ENCODE measurements at places on chromosomes 13 and 19.

- no peak for DNase-seq
Measured at GRCh38 chr13:58850161-58850560, 1218.6 kb downstream of the PCDH17 start.

DNA sequence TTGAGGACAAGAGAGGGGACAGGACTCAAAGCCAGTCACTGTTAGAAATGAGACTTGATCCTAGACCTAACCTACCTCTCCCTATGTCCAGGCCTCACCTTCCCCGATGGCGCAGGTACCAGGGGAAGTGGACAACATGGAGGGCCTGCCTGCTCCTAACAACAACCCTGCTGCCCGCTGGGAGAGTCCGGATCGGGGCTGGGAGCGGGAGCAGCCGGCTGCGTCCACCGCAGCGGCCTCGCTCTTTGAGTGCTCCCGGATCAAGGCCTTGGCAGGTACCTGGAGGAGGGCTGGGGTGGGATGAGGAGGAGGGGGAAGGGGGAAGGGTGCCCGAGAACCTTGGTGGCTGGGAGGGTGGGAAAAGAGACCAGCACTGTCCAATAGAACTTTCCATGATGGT lies 5.7 kb downstream of the SPTBN4 start:
- no peak for DNase-seq

DNA sequence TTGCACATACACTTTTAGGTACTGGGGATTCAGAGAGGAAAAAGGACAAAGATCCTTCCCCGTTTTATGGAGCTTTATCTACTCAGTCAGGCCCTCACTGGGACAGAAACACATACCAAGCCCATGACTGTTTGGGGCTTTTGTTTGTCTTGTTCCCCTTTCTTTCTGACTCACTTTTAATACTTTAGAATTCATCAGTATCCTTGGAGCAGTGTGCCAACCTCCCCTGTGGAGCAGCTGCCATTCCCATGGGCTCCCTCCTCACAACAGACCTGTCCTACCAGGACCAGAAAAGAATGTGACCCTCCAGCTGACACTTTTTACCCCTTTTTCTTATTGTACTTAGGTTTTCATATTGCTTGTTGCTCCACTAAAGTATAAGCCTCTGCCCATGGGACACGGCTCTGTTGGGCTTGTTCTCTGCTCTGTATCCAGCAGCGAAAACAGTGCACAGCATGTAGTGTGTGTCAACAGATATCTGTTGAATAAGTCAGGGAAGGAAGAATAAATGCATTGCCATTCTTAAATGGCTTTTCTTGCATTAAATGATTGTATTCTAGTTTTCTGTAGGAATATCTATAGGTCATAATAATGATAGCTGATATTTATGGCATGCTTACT lies 431.1 kb downstream of the EFNB2 start:
- peak; percentile 93 for DNase-seq

- DNase-seq: no peak
Measured at GRCh38 chr13:108662528-108662927, 33.1 kb downstream of the MYO16 start.

- DNase-seq: no peak
Measured at GRCh38 chr13:60959427-60959826, 456.2 kb downstream of the PCDH20 start.

GRCh38 chr13:112767506-112768471 lies 78.0 kb downstream of the ATP11A start:
- no peak for DNase-seq

- DNase-seq: no peak
Measured at GRCh38 chr19:34484328-34484727, 2.8 kb downstream of the WTIP start.

GRCh38 chr19:17797424-17798201 lies 2.7 kb downstream of the B3GNT3 start:
- peak; percentile 58 for DNase-seq

DNA sequence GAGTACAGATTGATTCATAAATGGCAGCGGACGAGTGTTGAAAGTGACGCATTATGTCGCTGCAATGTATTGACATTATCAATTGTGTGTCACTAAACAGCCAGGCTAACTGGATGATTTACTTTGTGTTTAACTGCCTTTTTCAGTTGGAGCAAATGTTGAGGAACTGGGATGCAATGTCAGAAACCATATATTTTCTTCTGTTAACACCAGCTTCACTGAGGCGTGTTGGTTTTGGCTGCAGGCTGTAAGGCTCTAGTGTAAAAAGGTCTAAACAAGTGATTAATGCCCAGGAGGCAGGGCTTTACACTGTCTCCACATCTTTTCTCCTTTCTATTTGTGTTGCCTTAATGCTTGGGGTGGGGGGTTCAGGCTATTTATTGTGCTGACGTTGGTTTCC lies 80.1 kb downstream of the GGACT start:
- no peak for DNase-seq

- no peak for DNase-seq
Measured at GRCh38 chr13:33352041-33352440, 66.5 kb upstream of the STARD13 start.

GRCh38 chr13:100240109-100240779 lies 151.4 kb downstream of the PCCA start:
- DNase-seq: no peak

DNA sequence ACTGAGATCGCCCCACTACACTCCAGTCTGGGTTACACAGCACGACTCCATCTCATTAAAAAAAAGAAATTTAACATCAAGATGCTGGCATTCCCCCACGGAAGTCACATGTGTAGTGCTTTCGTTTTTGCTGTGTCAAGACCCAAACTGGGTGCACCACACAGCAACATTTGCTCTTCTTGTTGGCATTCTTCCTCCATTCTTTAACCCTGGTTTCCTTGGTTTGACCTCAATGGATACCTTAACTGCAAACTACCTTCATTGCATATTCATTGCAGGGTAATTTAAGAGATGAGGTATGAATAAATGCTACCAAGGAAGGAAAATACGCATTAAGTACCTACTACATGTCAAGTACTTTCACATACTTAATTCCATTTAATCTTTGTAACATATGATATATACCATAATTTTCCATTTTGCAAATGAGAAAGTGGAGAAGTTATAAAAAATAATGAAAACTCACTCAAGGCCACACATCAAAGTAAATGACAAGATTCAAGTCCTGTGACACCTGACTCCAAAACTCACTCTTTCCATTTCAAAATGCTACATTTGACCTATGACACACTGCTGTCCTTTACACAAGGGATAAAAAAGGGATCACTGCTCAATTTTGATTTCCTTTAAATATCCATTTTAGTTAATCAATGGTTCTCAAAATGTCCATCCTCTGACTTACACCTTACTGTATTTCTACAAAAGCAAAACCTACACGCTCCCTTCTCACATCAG lies 59.2 kb downstream of the STK24 start:
- no peak for DNase-seq

DNA sequence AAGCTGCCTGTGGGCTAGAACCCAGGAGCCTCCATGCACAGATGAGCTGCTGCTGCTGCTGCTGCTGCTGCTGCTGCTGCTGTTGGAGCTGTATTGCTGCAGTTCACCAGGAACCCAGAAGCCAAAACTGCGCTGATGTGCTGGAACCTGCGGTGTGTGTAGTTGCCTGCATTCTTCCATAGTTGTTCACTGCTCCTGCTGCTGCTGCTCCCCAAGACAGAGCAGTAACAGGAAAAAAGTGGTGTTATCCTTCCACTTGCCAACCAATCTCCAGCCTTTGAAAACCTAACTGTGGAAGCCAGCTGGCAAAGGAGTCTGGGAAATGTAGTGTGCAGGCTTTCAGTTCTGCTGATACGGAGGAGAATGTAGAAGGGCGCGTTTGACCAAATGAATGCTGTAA lies 37.9 kb downstream of the ARHGAP35 start:
- DNase-seq: no peak

GRCh38 chr13:73693215-73693614 lies 441.0 kb downstream of the KLF12 start:
- DNase-seq: no peak

DNA sequence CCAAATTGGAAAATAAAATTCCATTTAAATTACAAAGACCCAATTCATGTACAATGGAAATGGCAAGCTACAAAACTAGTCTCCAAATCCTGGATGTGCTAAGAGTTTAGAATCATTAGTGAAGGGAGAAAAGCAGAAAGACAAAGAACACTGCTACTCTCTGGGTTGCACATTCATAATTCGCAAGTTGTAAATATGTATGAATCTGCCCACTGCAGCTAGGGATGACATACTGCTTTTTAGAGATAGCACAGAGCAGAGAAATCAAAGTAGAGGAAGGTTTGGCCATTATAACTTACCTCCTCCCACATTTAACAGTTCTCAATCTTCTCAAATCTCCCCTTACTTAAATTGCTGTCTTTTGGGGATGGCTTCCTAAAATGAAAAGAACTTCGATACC lies 231.1 kb downstream of the ENOX1 start:
- no peak for DNase-seq

DNA sequence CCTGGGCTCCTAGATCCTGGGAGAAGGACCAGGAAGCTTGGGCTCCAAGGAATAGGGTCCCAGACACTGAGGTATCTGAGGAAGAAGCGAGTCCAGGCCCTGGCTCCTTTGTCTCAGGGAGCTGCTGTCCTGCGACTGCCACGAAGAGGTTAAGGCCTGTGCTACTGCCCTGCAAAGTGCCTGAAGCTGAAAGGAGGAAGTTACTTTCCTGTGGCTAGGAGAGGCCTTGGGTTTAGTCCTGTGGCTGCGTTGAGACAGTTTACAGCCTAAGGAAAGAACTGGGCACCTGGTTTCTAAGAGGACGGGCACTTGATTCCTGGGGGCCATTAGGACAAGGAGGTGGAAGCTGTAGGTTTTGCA lies 2.8 kb downstream of the MYADM start:
- no peak for DNase-seq

GRCh38 chr13:101714195-101714594 lies 261.7 kb downstream of the ITGBL1 start:
- DNase-seq: no peak

DNA sequence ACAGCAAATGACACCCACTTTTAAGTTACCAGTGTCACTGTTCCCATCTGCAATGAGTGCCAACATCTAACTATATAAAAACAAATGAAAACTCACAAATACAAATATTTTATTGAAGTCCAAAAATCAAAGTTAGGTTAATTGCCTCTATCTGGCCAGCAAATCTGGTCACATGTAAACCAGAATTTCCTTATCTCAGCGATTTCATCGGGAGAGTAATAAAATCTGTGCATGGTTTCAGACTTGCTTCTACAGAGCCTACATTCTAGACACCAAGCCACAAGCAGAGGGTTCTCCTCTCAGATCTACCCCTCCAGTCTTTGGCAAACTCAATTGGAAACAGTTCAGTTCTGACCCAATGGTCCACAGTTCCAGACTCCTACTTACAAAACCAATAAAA lies 189.6 kb downstream of the ABCC4 start:
- no peak for DNase-seq

GRCh38 chr19:8361921-8362793 lies 1.8 kb upstream of the ANGPTL4 start:
- peak; percentile 95 for DNase-seq

DNA sequence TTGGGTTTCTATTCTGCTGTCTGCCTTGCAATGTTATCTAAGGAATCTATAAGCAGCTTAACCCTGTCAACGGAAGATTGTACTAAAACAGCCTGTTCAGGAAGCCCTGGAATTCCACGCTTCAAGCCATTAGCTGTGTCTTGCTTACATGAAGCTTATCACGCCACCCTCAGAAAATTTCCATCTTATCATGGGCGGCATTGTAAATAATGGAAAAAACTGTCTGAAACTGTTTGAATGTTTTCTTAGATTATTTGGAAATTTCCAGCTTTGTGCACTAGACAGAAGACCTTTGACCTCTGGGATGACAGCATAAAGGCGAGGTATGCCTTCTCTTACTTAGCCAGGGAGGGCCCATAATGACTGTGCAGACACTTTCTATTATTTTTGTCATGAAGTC lies 319.7 kb downstream of the KCNRG start:
- no peak for DNase-seq

GRCh38 chr13:40192858-40193257 lies 473.6 kb downstream of the FOXO1 start:
- DNase-seq: no peak

DNA sequence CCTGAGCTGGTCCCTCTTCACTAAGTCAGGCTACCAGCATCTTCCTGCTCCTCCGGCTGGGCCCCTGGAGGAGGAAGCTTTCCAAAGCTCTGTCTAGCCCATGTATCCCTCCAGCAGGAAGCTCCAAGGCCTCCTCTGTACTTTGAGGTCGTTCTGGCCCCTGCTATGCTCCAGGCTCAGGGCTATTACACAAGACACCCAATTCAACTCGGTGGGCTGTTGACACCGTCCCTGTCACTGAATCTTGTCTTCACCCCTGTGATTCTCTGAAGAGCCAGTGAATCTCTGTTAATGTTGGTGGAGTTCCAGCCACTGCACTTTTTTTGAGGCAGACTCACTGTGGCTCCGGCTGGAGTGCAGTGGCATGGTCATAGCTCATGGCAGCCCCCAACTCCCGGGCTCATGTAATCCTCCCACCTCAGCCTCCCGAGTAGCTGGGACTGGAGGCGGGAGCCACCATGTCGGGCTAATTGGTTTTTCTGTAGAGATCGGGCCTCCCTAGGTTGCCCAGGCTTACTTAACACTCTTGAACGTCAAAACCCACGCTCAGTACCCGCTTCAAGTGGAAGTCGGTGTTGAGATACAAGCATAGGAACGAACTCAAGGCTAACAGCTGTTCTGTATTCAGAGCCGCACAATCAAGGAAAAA lies 512 bp upstream of the REX1BD start:
- DNase-seq: no peak

DNA sequence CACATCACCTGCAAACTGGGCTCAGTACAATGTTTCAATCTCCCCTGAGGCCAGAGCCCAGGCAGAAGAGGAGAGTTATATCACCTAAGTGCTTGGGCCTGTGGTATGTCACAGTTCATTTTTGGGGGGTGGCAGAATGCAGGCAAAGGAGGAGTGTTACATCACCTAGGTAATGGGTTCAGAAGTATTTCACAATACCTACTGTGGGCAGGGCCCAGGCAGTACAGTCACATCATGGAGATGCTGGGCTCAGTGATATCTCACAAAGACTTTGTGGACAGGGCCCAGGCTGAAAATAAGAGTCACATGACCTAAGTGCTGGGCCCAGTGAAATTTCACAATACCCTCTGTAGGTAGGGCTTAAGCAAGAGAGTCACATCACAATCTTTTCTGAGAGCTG lies 12.7 kb upstream of the ZNF728 start:
- DNase-seq: no peak

DNA sequence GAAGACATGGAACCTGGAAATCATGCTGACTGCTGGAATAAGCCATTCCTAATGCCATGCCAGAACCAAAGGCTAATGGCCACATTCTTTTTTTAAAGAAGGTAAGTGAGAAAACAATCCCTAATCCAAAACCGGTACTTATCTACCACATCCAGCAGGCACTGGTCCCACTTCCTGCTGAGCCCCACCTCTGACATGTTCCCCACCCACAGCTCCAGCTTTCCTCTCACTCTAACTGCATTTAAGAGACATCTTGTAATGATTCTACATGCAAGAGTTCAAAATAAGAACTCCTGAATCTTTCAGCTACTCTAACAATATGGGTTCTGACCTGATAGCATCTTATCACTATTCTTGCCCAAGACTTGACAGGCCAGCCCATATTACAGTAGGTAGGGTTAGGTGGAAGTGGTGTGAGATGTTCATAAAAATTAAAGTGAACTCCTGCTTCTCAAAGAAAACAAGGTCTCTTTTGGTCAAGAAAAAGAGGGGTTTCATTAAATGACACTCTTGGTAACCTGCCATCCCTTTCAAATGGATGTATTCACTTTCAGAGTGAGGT lies 41.9 kb downstream of the N4BP2L2 start:
- no peak for DNase-seq

Measured in SJSA1 (cell line).